Esophagus squamous epithelium (tissue), 5 donors: ENCODE measurements at places on chromosomes 7 and 10. TPM values are rescaled to one million over a fixed set of nuclear protein-coding genes. Genes with fewer than 3 reads are reported as not detected.
A peak's percentile ranks its signal among the peaks of the same experiment; 100 is the strongest.

- DNase-seq = no peak
- no peaks in the 10 kb centered on the region for H3K4me1 ChIP-seq
- no peaks in the 10 kb centered on the region for H3K27me3 ChIP-seq
- H3K36me3 ChIP-seq = no peaks in the 10 kb centered on the region
- no peak overlapping the region for H3K27ac ChIP-seq
Observed at GRCh38 chr10:53646525-53646924, 873.9 kb upstream of the MBL2 start.

GRCh38 chr7:70703785-70704184 lies 428.2 kb upstream of the GALNT17 start:
- no peaks in the 10 kb centered on the region for H3K27me3 ChIP-seq
- H3K27ac ChIP-seq = no peak overlapping the region
- no peak overlapping the region for H3K4me3 ChIP-seq
- H3K36me3 ChIP-seq = no peaks in the 10 kb centered on the region

GRCh38 chr7:76069238-76069638 lies 21.3 kb downstream of the MDH2 start:
- H3K4me1 ChIP-seq = peaks cover 8% of the 10 kb centered on the region
- H3K4me3 ChIP-seq = no peak overlapping the region
- no peaks in the 10 kb centered on the region for H3K27me3 ChIP-seq
- H3K27ac ChIP-seq = peak overlapping the region; percentile 75
- no peak for DNase-seq
- peaks cover 38% of the 10 kb centered on the region for H3K36me3 ChIP-seq

DNA sequence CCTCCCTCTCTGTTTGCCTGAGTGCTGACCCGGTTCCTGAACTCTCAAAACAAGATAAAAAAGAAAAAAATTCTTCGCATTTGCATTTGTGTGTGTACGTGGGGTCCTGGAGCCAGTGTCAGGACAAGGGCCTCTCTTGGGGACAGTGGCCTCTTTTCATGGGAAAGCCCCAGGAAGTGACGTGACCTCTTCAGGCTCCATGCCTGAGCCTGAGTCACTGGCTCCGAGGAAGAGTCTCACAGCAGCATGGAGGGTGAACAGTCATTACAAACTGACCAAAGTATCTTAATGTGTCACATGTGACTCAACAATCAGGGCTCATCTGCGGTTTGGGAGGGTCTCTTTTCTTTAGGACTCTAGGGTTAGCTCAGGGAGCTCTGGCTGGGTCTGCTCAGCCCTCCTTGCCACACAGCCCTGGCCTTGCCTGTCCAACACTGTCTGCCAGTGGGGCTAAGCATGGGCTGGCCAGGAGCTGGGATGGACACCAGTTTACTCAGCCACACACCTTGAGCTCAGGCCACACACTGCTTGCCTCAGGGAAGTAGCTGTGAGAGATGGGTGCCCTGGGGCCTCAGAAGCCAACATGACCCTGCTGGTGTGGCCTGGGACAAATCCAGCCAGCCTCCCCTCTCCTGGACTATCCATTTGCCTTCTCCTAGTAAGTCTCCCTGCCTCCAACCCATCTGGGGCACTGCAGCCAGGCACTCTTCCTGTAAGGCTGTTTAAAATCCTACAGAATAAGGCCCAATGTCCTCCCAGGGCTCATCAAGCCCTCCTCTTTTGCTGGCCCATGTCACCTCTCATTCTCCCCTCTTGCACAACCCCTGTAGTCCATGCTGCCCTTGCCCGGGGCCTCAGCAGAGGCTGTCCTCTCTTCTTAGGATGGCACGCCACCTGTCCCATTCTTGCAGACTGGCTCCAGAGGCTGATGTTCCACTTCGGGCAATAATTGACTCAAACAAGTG lies 10.5 kb downstream of the TMEM273 start:
- no peak overlapping the region for H3K4me3 ChIP-seq
- peak overlapping the region; percentile 23 for H3K27ac ChIP-seq
- peaks cover 29% of the 10 kb centered on the region for H3K4me1 ChIP-seq
- DNase-seq = no peak
- H3K27me3 ChIP-seq = no peaks in the 10 kb centered on the region

DNA sequence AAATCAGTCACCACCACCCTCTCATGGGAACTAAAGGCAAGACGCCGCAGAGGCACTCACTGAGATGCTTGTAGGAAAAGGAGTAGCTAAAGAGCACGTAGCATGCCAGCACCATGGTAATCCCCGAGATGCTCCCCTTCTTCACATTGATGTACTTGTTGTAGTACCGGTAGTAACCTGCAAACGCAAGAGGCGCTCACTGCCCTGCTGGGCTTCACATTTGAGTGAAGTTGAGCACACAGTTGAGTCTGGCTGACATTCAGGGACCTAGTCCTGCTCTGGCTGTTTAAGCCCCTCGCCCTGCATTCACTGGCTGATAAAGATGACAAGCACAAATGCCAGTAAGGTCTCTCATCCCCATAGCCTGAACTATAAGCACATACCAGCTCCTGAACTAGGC lies 6.9 kb downstream of the ATP5MF start:
- no peak for DNase-seq
- H3K4me3 ChIP-seq = no peak overlapping the region
- H3K4me1 ChIP-seq = peaks cover 10% of the 10 kb centered on the region
- H3K27ac ChIP-seq = no peak overlapping the region
- peaks cover 22% of the 10 kb centered on the region for H3K36me3 ChIP-seq

DNA sequence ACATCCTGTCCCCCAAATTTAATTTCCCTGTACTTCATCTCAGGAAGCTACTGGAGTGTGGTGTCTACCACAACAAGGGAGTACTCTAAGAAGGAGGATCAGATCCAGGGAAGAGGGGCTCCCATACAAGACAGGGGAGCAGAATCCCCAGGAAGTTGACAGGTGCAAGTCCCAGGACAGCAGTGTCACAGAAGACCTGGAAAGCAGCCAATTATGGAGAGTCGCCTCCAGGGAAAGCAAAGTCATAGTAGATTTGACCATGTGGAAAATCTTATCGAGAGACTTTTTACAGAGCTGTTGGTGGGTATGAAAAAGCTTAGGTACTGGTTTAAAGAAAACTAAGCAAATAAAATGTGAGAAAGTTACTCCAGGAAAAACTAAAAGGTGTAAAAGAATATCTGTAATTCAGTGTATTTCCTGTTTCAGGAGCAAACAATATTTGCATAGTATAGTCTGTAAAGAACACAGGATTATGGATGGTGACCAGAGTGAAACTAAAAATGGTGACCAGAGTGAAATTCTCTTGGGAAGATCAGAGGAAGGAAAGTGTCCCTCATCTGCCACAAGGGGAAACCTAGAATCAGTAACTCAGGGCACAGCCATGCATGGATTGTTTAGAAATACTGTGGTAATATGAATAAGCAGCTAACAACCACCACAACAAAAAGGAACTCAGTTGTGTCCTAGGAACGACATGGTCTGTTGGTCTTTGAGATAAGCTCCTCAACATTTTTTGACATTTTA lies 44.5 kb downstream of the LANCL2 start:
- H3K27me3 ChIP-seq = no peaks in the 10 kb centered on the region
- H3K4me1 ChIP-seq = no peaks in the 10 kb centered on the region
- H3K27ac ChIP-seq = no peak overlapping the region
- no peak for DNase-seq

DNA sequence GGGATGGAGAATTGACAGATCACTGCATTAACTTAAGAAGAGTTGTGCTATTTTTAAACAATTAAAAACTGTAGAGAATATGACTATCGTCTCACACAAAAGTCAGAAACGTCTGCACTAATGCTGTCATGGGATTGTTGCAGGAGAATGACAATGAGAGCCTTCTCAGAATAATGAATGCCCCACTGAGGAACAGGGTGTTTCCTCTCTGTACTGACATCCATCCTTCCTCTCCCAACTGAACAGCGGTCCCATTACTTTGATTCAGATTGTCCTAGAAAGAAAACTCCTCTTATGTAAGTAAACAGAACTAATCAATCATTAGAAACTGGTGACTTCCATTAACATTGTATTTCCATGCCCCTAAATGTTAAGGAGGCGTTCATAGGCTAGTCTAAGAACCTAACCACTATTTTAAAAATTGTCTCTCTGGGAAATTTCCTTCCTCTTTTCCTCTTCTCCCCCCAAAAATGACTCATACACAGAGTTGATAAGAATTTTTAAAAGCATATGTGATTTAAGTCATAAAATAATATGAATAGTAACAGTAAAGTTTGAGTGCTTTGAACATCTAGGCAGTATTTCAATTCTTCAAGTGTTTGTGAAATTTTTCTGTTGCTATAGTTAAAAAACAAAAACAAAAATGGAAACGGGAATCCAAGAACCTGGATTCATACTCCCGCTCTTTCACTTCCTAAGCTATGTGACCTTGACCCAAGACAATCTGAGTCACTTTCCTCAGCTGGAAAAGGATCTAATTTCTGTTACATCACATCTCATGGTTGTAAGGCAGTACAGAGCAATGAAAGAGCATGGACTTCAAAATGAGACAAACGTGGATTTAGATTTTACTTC lies 12.7 kb upstream of the MACC1 start:
- DNase-seq = no peak
- H3K27ac ChIP-seq = no peak overlapping the region
- H3K36me3 ChIP-seq = no peaks in the 10 kb centered on the region
- no peaks in the 10 kb centered on the region for H3K4me1 ChIP-seq
- H3K27me3 ChIP-seq = no peaks in the 10 kb centered on the region

- peaks cover 9% of the 10 kb centered on the region for H3K36me3 ChIP-seq
- DNase-seq = no peak
- no peaks in the 10 kb centered on the region for H3K27me3 ChIP-seq
- peaks cover 80% of the 10 kb centered on the region for H3K4me1 ChIP-seq
- H3K27ac ChIP-seq = peak overlapping the region; percentile 86
Observed at GRCh38 chr10:104259999-104260774, 5.5 kb downstream of the GSTO1 start.

DNA sequence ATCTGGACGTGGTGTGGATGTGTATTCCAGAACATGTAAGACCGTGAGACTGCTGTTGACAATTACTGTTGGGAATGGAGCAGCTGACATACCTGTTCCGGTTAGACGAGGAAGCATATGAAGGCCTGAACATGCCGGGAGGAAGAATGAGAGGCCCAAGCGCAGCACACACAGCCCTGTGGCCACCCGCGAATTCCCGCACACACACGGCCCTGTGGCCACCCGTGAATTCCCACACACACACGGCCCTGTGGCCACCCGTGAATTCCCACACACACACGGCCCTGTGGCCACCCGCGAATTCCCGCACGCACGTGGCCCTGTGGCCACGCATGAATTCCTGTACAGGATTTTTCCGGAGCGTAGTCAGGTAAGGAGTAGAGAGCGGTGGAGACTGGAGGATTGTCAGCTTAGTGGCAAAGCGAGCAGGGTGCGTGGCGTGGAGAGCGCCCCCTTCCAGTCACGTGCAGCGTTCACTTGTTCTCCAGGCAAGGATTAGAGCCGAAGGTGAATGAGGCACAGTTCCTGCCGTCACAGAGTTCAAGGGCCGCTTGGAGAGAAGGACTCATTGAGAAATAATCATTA lies 9.5 kb upstream of the SUN1 start:
- no peak overlapping the region for H3K4me3 ChIP-seq
- H3K27ac ChIP-seq = peak overlapping the region; percentile 79
- H3K36me3 ChIP-seq = peaks cover 28% of the 10 kb centered on the region
- peaks cover 47% of the 10 kb centered on the region for H3K4me1 ChIP-seq

GRCh38 chr7:140390034-140390433 lies 8.3 kb downstream of the SLC37A3 start:
- H3K27me3 ChIP-seq = no peaks in the 10 kb centered on the region
- DNase-seq = no peak
- H3K4me1 ChIP-seq = no peaks in the 10 kb centered on the region
- H3K36me3 ChIP-seq = peaks cover 4% of the 10 kb centered on the region
- H3K4me3 ChIP-seq = no peak overlapping the region
- no peak overlapping the region for H3K27ac ChIP-seq

DNA sequence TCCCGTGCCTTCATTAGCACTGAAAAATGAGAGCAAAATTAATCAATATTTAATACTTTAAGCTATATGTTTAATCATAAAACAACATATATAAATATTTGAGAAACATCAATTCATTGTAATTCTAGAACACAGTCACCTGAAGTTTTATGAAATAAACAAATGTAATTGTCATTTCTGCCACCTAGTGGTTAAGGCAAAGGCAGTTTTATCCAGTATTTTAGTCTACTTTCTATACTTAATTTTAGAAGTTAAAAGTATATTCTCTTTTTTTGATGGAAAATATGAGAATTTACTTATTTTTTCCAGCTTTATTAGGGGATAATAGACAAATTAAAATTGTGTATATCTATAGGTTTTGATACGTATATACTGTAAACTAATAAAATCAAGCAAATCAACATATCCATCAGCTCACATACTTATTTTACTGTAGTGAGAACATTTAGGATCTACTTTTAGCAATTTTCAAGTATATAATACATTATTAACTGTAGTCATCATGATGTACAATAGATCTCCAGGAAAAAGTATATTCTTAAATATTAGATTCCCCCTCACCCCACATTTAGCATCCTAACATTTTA lies 16.9 kb downstream of the PCGF6 start:
- no peak overlapping the region for H3K27ac ChIP-seq
- no peak for DNase-seq
- no peak overlapping the region for H3K4me3 ChIP-seq
- no peaks in the 10 kb centered on the region for H3K27me3 ChIP-seq

DNA sequence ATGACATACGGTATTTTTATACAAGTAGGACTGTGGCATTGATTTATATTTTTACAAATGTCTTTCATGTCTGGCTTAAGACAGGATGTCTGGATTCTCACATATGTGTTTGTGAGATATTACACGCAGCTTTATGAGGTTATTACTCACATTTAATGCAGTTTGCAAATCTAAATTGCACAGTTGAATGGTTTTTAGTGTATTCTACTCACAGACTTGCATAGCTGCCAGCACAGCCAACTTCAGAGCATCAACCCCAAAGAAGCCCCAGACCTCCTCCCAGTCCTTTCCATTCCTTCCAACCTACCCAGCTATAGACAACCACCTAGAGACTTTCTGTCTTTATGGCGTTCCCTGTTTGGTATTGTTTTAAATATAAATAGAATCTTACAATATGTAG lies 193.8 kb upstream of the SHH start:
- no peak overlapping the region for H3K4me3 ChIP-seq
- no peaks in the 10 kb centered on the region for H3K36me3 ChIP-seq
- H3K4me1 ChIP-seq = no peaks in the 10 kb centered on the region
- DNase-seq = no peak
- H3K27me3 ChIP-seq = no peaks in the 10 kb centered on the region

- peaks cover 30% of the 10 kb centered on the region for H3K27me3 ChIP-seq
- no peaks in the 10 kb centered on the region for H3K36me3 ChIP-seq
- DNase-seq = no peak
- no peak overlapping the region for H3K4me3 ChIP-seq
Observed at GRCh38 chr10:21513405-21513788, 12.1 kb downstream of the SKIDA1 start.

Gene HKDC1
- 0.19 TPM for total RNA-seq

Gene OGDHL
- total RNA-seq = not detected

Gene LIPM
- not detected for total RNA-seq

Gene IPMK
- 5.8 TPM for total RNA-seq

Gene PPP1R9A
- 1.9 TPM for total RNA-seq

Gene PCBD1
- total RNA-seq = 56.3 TPM

Gene OR6V1
- not detected for total RNA-seq

Gene ANKRD7
- total RNA-seq = 0.57 TPM
